ENCODE measurements at places on chromosomes 5 and 9.

DNA sequence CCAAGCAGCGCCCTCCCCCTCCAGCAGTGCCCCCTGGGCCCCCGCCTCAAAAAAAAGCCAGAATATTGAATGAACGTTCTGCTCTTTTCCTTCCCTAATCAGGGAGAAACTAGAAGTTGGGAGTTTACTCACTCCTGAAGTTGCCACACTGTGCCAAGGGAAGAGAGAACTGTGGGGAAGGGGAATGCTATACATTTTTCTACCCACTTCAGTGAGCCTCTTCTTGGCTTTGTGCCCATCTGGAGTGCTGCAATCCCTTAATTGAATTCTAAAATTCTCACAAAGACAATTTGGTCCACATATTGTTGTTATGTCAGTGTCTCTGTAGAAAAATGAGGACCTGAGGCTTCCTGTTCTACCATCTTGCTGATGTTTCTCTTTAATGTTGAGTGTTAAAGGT is 443.7 kb downstream of the DIRAS2 start:
- DNase-seq: no peak

- DNase-seq: no peak
These were observed 22.5 kb downstream of the CDC42SE2 start for GRCh38 chr5:131286400-131286715.

GRCh38 chr5:139910901-139911300 is 115.3 kb downstream of the PSD2 start:
- DNase-seq: no peak

- DNase-seq: no peak
These were observed 52.3 kb upstream of the CD180 start for GRCh38 chr5:67248703-67249589.
